BJ (cell line): ENCODE measurements at places on chromosomes 6 and 20. TPM values are rescaled to one million over a fixed set of nuclear protein-coding genes. Genes with fewer than 3 reads are reported as not detected.

Gene GRM4
- 0.02 and 0.06 TPM in 2 replicates for polyA plus RNA-seq

Gene TRAPPC3L
- 0.04 and 0.17 TPM in 2 replicates for polyA plus RNA-seq

Gene SLC22A3
- polyA plus RNA-seq, result not detected in 2 replicates

Gene HLA-DRB5
- polyA plus RNA-seq, result not detected in 2 replicates

Gene ADISSP
- 21.3 and 34.3 TPM in 2 replicates for polyA plus RNA-seq

Gene GSTA2
- not detected in 2 replicates for polyA plus RNA-seq

Gene JAG1
- 10.6 and 19.9 TPM in 2 replicates for polyA plus RNA-seq
